ENCODE measurements at places on chromosomes 7 and 10.
A peak's percentile ranks its signal among the peaks of the same experiment; 100 is the strongest.

GRCh38 chr10:91335147-91335546 lies 75.0 kb upstream of the HECTD2 start:
- no peak for DNase-seq

- DNase-seq = no peak
Observed at GRCh38 chr7:32091608-32092210, 21.5 kb upstream of the PDE1C start.

- no peak for DNase-seq
Observed at GRCh38 chr7:116449950-116450349, 49.6 kb upstream of the CAV2 start.

- DNase-seq = no peak
Observed at GRCh38 chr7:117200786-117201458, 121.9 kb downstream of the WNT2 start.

GRCh38 chr10:110355922-110356627 lies 51.4 kb upstream of the SMNDC1 start:
- no peak for DNase-seq

DNA sequence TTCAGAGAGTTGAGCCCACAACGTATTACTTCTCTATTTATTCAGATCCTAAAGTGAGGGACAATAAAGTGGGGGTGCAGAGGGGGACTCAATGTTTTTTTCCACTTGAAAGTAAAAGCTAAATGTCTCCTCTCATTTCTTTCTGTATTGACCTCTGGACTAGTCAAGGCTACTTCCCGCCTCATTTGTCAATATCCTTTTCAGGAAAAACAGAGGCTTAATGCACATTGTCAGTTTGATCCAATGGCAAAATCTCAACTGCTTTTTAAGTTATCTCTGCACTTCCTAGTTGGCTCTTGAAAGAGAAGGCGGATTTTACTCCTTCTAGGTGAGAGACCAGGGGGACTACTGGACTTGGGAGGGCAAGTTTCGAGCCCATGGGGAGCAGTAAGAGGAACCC lies 56.4 kb downstream of the HIPK2 start:
- no peak for DNase-seq

DNA sequence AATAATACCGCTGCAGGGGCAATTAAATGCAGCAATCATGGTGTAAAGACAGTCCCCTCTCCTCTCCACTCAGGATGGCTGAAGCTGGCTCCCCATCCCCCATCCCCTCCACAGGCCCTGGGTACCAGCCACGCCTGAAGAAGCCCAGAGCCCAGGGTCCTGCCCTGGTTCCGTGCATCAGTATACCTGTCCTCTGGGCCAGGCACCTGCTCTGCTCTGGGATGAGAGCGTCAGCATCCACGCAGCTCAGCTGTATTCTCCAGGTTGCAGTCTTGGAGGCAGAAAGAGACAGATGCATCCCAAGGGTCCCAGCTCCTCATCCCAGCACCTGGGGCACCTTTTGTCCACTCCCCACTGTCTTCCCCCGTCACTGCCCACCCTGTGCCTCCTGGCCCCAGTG lies 233.8 kb downstream of the TCERG1L start:
- DNase-seq = no peak

GRCh38 chr7:145696071-145696470 lies 420.5 kb upstream of the CNTNAP2 start:
- DNase-seq = no peak

GRCh38 chr7:134678115-134678514 lies 31.5 kb downstream of the BPGM start:
- no peak for DNase-seq

GRCh38 chr7:43229801-43230200 lies 117.4 kb downstream of the HECW1 start:
- DNase-seq = no peak

DNA sequence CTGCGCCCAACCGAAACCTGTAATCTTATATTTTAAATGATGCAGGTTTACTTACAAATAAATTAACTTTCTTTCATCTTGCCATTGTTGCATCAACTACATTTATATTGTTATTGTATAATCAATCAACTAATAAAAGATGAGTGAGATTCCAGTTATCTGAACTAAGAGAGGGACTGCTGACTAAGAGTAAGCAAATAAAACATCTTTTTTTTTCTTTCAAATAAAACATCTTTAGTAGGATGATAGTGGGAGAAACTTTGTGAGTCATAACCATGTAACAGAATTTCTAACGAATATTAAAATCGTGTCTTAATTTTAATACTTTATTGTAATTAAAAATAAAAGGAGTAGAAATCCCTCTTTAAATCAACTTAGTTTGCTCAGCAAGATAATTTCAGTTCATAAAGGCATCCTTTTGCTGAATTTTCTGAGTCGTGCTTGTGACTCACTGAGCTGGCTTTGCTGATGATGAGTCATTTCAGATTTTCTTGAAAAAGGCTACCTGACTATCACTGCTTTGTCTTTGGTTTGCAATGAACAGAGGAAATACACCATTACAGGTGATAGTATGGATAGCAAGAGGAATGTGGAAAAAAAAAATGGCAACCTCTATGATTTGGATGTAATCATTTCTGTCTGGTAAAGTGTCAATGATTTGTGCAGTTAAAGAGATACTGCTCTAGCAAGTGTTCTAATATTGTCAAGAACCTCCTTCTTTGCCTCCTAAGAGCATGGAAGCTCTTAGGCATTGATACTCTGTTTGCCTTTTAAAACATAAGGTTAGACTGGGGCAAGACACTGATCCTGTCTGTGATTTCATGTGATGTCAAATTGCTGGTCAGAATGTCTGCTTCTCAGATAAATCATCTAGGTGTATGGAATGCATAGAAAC lies 119.5 kb downstream of the GPR158 start:
- DNase-seq = no peak

DNA sequence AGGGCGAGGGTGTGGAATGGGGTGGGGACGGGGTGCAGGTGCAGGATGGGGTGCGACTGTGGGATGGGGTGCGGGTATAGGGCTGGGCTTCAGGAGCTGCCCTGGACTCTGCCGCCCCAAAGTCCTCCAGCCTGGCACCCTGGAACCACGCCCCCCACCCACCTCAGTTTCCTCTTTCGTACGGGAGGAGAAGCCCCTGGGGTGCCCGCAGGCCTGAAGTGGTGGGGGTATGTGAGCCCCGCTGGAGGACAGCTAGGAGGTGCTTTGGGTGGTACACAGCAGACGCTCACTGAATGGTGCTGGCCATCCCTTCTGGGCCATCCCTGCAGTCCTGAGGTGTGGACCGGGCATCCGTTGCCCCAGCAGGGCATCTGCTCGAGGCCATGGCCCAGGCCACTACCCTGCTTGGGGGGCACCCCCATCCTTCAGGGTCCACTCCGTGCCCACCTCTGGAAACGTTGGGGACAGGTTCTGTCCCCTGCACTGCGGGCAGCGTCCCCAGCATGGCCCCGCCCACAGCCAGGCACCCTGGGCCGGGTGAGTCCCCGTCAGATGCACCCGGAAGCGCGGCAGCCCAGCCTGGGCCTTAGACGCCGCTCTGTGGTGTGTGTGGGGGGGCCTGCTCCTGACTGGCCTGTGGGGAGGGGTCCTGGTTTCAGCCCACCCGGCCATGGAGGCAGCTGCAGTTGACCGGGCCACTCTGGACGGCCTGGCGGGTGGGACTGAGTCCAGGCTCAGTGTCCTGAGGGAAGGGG lies 41.6 kb downstream of the UNCX start:
- no peak for DNase-seq

DNA sequence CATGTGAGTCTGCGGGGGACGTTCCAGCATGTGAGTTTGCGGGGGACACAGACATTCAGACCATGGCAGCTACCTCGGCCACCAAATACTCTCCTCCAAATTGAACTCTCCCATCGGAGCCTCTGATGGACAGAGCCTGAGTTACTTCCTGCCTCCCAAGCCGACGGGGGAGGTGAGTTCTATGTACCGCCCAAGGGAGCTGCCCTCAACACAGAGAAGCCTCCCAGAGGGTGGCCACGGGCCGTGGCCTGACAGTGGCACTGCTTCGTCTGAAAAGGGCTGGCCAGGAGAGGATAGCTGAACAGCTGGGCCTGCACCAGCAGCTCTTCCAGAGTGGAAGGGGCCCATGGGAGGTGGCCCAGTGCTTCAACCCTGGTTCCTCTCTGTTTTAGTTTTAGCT lies 274.5 kb upstream of the PPP2R2D start:
- DNase-seq = no peak

GRCh38 chr10:50991456-50992355 lies 82.6 kb upstream of the PRKG1 start:
- DNase-seq = no peak

- DNase-seq = peak; percentile 28
Observed at GRCh38 chr7:1741751-1742554, 71.9 kb downstream of the ELFN1 start.
